ENCODE measurements at places on chromosomes 6 and 20.
A peak's percentile ranks its signal among the peaks of the same experiment; 100 is the strongest.

DNA sequence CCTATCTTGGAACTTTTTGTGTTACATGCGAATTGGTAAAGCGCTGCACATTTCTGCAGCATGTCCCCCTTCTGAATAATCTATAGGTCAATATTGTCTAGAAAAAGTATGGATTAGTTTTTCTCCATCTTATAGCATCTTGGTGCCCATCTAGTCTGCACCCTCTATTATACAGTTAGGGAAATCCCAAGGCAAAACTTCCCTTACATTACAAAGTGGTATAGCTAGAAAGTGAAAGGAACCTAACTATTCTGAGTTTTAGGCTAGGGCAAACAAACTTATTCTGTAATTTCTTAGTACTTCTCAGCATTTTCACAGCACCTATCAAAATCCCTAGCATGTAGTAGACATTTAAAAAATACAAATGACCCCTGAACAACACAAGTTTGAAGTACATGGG lies 133.5 kb upstream of the CCDC28A start:
- no peak for DNase-seq

DNA sequence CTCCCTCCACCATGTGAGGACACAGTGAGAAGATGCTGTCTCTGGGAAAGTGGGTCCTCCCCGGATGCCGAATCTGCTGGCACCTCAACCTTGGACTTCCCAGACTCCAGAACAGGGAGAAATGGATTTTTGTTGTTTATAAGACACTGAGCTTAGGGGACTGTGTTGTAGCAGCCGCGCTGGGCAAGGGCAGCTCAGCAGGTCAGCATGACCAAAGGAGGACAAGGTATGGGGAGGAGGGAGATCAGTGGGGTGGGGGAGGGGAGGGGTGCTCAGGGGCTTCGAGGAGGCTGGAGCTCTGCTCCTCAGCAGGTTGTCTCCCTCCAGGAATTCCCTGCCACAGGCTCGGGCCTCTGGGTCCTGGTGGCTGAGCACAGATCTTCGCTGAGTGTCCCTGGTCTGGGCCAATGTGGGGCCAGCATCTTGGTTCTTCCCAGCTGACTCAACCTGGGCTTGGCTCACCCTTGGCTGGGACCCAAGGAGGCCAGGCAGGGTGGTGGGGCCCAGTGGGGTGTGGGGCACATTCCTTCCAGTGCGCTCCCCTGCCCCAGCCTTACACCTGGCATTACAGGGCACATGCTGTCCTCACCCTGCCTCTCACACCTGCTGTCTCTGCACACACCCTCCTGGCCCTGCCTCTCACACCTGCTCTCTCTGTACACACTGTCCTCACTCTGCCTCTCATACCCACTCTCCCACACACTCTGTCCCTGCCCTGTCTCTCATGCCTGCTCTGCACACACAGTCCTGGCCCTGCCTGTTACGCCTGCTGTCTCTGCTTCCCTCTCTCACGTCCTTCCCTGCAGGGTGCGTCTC lies 107.3 kb downstream of the SYCP2 start:
- no peak for DNase-seq

DNA sequence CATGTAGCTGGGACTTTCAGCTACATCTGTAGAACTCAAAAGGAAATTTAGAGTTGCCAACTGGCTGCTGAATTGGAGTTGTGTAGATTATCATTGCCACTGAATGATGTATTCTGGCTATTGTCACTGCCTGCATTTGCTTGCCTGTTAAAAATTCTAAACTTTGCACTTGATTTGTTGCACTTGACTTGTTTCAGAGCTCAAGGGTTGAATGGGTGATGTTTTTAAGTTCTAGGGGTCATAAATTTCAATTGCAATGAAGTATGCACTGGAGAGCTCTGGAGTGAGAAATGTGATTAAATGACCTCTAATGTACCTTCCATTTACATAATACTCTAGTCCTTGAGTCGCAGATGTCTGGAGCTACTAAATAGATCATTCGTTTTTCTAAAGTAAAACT lies 102.4 kb downstream of the TNFRSF21 start:
- DNase-seq: no peak

GRCh38 chr6:154234019-154234772 lies 122.4 kb downstream of the IPCEF1 start:
- DNase-seq: no peak

DNA sequence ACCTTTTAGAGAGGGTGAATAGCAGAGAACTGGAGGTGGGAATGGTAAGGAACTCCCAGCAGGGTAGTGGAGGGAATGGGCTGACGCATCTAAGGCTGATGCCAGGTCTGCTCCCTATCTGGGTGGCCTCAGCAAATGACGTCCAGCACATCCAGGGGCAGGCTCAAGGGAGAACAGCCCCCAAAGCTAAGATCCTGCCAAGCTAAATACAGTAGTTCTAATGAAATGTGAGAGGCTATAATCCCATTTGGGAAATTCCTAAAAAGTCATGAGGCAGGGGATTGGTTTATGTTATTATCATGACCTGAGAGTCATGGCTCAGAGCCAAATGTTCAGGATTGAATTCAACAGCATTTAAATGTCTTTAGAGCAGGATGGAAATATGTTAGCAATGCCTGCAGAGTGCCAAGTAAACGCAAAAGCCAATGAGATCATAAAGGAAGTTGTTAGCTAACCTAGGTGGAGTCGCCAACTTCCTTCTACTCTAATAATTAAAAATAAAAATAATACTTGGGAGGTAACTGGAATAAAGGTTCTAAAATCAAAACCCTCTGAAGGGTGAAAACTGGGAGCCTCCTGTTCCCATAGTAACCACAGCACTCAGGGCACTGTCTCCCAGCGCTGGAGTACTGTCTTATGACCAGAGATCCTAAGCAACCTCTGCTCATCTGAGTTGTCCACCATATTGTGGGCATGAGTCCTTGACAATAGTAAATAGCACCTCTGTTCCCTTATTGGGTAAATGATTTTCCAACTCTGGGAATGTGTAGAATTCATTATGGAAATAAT lies 34.8 kb downstream of the IYD start:
- DNase-seq: no peak

GRCh38 chr6:68317366-68317765 lies 317.7 kb upstream of the ADGRB3 start:
- no peak for DNase-seq

DNA sequence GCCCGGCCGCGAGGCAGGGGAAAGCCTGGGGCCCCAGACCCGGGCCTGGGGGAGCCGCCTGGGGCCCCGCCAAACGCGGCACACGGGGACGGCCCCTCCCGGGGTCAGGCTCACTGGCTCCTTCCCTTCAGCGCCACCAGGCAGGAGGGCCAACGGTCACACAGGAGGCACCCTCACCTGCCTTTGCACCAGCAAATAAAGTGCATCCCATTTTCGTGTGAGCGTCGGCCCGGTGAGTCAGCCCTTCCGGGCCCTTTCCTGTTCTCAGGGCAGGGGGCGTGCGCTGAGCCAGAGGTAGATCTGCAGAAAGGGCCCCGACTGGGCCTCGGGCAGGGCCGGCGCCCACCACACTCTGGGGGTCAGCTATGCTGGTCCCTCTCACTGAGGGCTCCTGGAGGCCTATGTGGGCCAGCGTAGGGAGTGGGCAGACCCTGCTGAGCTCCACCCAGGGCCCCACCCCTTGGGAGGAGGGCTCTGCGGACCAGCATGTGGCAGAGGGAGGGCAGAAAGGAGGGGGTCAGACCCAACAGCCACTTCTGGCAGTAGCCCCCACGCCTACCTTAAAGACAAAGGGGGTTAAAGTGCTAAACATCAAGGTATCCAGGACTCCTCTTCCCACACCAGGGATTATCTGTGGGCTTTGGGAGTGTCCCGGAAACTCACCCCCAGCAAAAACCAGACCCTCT lies 931 bp upstream of the UCKL1 start:
- DNase-seq: peak; percentile 49

DNA sequence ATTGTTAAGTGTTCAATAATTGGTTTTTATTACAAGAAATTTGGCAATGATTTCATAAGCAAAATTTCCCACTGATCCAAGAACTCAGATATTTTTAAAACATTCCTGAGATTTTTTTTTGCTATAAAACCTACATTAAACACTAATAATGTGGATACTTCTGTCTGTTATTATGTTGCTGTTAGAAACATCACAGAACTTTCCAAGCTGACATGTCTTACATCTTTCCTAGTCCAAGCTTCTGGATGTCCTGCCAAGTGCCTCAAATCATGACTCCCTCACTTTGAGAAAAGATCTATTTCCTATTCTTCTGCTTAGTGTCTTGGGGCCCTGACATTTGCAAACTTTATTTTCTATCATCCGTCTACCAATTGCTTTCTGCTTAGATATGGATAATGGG lies 110.8 kb downstream of the RFPL4B start:
- no peak for DNase-seq

GRCh38 chr6:159983641-159984080 lies 14.8 kb downstream of the IGF2R start:
- no peak for DNase-seq

- DNase-seq: no peak
Measured at GRCh38 chr20:53329781-53330180, 263.9 kb downstream of the ZNF217 start.

GRCh38 chr6:27441001-27441400 lies 31.9 kb downstream of the ZNF184 start:
- no peak for DNase-seq

DNA sequence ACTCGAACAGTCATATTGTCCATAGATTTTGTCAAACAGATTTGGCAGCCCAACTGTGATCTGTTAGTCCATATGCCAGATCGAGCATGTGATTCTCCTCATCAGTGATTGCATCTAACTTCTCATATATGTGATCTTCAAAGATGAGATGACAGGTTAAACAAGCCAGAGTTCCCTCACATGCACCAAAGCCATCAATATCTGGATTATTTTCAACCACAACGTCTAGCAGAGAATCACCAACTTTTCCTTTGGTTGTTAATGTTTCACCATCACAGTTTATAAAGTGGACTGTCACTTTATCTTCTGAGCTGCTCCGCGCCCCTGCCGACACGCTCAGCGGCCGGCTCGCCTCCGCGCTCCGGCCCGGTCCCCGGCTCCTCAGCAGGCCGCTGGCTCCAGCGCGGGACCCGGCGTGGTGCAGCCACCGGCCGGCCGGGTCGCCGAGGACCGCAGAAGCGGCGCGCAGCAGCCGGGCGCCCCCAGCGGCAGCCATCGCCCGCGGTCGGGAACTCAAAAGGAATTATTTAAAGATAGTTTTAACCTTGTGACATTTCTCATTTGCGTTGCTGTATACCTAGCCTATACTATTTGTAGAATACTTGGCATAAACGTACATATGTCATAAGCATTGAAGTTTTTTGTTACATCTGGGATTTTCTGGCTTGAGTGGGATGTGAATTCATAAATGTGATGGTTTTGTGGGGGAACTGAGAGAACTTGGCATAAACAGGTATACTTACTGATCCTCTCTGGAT lies 40.1 kb upstream of the DYNLRB1 start:
- peak; percentile 25 for DNase-seq

- DNase-seq: peak; percentile 20
Measured at GRCh38 chr6:105810105-105810921, 275.8 kb upstream of the PRDM1 start.

DNA sequence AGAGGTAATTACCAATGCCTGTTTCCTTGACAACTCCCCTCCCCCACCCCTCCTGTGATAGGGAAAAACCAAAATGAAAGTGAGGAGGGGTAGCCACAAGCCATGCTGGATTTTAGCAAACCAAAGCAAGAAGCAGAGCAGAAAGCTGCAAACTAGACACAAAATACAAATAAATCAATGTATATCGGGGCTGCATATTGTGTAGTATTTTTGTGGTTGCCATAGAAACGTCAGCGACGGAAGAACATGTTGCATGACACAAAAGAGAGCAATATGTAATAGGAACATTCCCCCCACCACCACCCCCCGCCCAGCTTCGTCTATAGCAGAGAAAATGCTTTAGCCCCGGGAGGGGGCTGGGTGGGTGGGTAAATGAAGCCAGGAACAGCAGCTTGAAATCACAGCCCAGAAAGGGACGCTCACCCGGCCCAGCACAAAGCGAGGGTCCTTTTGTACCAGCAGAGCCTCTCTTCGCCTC lies 548 bp downstream of the AGPAT4 start:
- no peak for DNase-seq

DNA sequence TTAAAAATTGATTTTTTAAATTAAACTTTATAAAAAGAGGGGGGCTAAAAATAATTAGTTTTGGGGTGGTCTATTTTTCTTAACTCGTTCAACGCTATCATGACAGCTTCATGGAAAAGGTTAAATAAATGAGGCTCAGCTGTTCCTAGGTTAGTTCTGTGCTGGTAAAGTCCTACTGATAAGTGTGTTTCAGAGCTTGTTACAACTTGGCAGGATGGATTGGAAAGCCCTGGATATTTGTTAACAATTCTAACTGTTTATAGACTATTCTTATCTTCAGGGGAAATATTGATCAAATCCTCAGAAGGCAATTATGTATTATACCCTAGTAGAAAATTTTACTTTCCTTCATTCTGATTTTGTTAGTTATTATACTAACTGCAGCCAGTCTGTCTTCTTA lies 50.4 kb downstream of the IL22RA2 start:
- DNase-seq: no peak

- no peak for DNase-seq
Measured at GRCh38 chr6:5012519-5012918, 8.7 kb upstream of the RPP40 start.

DNA sequence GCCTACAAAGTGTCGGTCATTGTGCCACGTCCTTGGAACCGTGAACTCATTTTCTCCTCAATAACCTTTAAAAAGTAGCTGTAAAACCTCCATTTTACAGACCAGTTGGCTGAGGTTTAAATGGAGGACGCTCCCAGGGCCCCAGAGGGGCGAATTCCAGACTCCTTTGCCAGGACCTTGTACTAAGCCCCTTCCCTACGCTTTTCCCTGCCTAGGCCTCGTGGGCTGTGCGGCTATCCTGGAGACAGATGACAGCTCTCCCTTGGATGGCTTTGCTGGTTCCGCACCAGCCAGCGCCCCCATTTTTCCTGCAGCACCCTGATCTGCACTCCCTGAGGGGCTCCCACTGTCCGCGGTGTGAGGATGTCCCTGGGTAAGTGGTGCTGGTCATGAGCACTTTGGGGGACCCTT lies 12.1 kb upstream of the SNHG17 start:
- no peak for DNase-seq

- DNase-seq: peak; percentile 25
Measured at GRCh38 chr6:85641897-85642773, 551 bp downstream of the SYNCRIP start.

DNA sequence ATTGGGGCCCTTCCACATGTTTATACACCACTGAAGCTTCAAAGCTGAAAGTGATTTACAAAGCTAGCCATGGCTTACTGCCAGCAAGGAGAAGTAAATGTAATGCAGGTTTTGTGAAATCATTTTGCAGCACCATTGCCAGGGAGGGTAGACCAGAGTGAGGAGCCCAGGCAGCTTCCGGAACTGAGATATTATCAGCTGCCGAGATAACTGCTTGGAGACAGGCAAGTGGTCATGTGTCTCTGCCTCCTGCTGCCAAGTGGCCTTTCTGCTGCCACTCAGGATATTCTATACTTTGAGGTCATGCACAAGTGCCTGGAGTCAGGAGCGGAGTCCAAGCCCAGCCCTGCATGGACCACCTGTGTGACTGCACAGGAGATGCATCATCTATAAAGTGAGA lies 160.2 kb downstream of the SYNDIG1 start:
- no peak for DNase-seq

- no peak for DNase-seq
Measured at GRCh38 chr6:148367411-148368024, 24.9 kb downstream of the SASH1 start.

- DNase-seq: no peak
Measured at GRCh38 chr6:49264496-49264895, 198.6 kb downstream of the MMUT start.

GRCh38 chr20:5548902-5549599 lies 201.2 kb upstream of the SHLD1 start:
- no peak for DNase-seq
